ENCODE measurements at places on chromosomes 6 and 20. TPM values are rescaled to one million over a fixed set of nuclear protein-coding genes. Genes with fewer than 3 reads are reported as not detected.

GRCh38 chr20:35828434-35828833 is 56.6 kb downstream of the PHF20 start:
- no peak for DNase-seq

- DNase-seq = no peak
Observed at GRCh38 chr6:33607784-33608161, 13.3 kb upstream of the ITPR3 start.

DNA sequence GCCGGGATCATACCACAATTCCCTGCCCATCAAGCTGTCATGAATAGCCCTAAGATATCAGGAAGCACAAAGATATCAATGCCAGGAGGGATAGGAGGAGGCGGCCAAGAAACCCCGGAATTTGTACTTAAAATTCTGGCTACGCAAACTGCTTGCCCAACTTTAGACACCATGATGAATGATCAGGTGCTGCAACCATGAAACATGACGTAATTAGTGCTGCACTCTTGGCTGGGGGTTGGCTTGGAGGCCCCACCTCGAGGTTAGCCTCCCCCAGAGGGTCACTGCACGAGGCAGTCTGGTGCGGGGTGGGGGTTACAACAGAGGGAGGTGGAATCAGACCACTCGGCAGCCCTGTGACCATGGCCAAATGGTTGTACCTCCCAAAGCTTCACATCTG is 8.9 kb downstream of the SIRPA start:
- no peak for DNase-seq

DNA sequence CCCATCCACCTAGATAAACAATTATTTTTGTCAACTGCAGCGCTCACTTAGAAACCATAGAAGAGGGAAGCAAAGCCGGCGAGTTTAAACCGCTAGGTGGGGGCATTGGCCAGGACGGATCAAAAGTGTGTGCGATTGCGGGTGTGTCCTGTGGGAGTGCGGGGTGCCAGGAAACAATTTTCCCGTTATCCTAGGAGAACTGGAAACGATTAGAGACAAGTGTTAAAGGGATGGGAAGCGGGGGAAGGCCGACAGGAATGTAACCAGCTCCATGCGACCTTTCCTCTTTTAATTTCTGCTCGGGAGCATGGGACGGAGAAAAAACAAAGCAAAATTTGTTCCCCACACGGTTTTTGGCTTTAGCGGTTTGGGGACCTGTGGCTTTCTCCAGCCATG is 2.8 kb upstream of the HTR1B start:
- DNase-seq = peak; percentile 41

DNA sequence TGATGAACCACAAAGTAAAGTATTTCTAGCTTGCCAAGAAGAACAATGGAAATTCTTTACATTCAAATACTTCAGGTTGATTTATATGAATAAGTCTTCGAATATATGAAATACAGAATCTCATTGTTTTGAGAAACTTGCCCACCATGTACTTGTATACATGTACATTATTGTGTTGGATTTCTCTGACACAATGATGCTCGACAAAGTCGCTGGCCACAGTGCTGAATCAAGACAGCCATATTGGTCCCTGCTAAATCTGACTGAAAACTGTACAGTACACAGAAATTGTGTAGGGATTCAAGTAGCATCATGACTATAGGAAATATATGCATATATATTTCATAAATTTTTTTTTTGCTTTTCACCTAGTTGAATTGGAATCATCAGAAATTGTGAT is 13.1 kb upstream of the LIN28B start:
- DNase-seq = no peak

DNA sequence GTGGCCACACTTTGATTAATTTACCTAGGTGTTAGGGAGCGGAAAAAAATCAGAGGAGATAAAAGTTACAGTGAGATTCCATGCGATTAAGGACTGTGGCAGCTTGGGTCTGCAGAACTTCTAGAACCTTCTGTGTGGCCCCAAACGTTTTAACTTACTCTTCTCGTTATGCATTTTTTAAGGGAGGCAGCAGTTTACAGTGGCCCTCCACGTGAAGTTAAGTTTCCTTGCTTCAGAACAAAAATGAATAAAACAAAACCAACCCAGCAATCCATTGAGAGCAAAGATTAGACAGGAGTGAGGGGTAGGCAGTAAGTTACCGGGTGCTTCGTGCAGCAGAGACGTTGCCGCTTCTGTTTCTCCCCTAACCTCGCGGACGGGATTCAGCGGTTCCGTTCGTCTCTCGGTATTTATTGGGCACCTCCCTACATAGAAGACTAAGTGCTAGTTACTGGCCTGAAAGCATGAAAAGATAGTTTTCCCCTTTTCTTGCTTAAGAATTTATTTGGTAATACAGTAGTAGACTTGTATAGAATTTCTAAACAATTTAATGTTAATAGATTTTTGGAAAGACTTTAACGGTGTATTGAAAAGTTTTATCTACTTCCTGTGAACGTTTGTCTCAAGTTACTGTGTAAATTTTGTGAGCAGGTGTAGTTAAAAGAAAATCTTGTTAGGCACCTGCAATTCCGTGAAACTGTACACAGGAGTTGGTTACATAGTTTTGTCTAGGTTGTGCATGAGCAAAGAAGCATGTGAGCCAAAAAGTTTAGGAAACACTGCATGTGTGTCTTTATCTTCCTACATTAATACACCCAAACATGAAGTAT is 1.1 kb downstream of the BAG2 start:
- DNase-seq = peak; percentile 11

DNA sequence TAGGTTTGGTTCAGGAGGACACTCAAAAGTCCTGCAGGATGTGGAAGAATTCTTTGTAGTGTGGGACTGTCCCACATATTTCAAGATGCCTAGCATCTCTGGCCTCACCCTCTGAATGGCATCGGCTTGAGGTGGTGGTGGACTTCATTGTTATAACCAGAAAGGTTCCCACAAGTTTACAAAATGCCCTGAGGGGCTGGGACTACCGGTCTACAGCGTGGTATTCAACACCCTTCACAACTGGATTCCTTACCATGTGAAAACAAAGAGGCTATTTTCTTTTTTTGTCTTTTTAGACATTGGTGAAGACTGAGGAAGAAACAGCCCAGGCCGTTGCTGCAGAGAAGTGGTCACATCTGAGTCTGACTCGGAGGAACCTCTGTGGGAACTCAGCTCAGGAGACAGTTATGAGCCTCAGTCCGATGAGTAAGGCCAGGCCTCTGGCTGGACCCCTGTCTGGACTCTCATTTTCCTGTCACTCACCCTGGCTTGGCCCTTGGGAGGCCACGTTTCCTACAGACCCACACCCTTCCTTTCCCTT is 15.2 kb downstream of the PGBD1 start:
- DNase-seq = no peak

GRCh38 chr6:12000174-12000573 is 11.9 kb upstream of the HIVEP1 start:
- DNase-seq = no peak

- no peak for DNase-seq
Observed at GRCh38 chr6:30194797-30195690, 18.2 kb downstream of the TRIM26 start.

- no peak for DNase-seq
Observed at GRCh38 chr20:62952373-62952967, at the start of gene SLC17A9. TSS of gene SLC17A9 (plus strand) at chr20:62952709. CDS start at chr20:62952831, 122 bp downstream.

The CCM2L gene
- 2.9 TPM for total RNA-seq

The TFAP2C gene
- total RNA-seq = 2.4 TPM

Data from frontal cortex (tissue), 4 donors.